ENCODE measurements at places on chromosomes 12 and 14. TPM values are rescaled to one million over a fixed set of nuclear protein-coding genes. Genes with fewer than 3 reads are reported as not detected.

Gene TAC3
- not detected for total RNA-seq

Gene FGF6
- not detected for total RNA-seq

DNA sequence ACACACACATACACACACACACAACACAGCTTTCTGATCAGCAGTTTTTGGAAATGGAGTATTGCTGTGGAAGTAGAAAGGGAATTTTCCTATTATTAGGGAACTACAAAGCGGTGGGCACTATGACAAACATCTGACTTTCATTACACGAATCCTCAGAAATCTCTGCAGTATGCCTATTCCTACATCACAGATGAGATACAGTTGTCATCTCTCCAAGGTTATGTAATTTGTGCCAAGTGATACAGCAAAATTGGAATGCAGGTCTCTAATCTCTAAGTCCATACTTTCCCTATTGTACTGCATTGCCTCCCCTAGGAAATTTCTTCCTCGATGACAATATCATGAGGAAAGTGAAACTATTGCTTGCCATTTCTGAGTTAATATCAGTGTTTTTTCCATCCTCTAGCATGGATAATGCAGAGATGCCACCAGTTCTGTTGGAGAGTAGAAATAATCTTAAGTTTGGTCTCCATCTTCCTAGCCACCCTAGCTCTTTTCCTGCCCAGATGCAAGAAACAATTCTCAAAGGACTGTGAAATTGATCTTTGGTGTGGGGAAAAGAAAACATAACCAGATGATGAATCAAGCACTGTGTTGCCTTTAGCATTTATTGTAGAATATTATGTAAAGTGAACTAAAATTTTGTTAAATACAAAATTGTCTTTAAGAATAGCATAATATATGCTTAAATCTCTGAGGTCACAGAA is 94.7 kb downstream of the ERGIC2 start:
- DNase-seq: no peak

DNA sequence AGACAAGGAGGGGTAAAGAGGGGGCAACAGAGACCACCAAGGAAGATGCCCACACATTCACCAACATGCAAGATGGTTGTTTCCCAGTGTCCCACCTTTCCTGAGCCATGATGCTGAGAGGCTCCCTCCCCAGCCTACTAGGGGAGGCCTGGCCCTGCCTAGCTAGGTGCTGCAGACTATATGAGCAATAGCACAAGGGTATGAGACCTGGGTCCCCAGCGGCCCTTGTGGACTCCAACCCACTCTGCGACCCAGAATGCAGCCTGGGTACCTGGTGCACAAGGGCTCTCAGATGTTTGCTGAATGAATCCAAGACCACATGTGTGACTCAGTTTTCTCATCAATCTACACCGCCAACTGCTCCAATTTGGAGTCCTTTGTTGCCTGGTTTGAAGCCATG is 13.9 kb downstream of the TGFB3 start:
- DNase-seq: no peak

Gene SERPINA3
- 252 TPM for total RNA-seq

Gene CCDC177
- not detected for total RNA-seq

DNA sequence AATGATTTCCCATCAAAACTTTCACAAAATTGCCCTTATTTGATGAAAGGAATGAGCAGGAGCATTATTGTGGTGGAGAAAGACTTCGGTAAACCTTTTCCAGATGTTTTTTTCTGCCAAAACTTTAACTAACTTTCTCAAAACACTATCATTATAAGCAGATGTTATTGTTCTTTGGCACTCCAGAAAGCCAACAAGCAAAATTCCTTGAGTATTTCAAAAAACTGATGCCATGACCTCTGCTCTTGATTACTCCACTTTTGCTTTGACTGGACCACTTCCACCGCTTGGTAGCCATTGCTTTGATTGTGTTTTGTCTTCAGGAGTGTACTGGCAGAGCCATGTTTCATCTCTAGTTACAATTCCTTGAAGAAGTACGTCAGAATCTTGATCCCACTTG is 29.7 kb upstream of the RAB21 start:
- DNase-seq: no peak

GRCh38 chr12:2384533-2385351 is 332.0 kb downstream of the CACNA1C start:
- no peak for DNase-seq

DNA sequence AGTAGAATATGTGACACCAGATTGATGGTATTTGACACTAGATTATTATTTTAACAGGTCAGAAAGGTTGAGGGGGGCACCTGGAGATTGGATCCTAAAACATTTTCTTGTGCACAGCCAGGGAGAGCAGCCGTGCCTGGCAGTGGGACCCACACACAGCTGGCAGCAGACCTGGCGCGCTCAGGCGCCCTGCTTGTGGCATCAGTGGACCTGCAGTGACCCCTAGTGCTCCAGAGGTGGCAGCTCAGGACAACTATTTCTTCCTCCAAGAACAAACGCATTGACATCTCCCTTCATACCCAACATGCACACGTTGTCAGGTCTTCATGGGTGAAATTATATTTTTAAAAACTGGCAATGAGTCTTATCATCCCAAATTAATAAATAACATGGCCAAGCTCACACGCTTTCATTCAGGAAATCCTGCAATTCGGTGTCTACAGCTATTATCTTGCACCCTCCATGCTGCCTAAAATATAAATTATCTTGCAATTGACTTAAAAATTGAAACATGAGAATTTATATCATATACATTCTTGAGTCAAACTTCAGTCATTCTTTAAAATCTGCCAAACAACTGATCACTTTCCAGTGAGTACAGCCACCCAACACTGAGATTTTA is 7.7 kb upstream of the TMEM132D start:
- no peak for DNase-seq

Gene RBM23
- 75.9 TPM for total RNA-seq

Gene PSMA3
- total RNA-seq: 91.5 TPM

DNA sequence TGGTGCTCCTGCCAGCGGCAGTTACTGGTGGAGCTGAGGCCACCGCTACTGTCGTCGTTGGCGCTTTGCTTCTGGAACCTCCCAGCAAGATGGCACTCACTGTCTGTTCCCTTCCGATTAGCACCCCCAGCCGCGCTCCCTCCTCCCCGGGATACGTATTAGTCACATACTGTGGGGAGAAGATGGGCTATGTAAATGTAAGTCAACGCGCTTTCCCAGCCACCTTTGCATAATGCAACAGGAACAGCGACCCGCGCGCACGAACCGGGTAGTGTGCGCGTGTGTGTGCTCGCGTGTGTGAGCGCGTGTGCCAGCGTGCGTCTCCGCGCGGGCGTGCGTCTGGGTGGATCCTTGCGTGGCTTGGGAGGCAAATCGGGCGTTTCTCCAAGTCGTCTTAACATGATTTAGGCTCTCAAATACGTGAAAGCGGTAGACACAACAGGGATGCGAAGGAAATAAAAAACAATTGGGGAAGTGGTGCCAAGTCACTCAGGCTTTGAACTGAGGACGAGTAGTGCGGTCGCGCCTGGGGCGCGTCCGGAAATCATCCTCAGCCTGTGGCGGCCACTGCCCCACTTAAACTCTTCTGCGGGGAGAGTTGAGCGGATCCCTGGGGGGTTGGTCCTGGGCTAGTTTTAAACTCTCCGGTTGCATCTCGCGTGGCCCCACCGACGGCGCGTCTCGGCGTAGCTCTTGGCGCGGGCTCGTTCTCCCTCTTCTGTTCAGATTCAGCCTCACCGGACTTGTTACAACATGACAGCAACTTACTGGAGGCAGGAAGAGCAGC is 1.8 kb downstream of the FLRT2 start:
- no peak for DNase-seq
